ENCODE measurements at places on chromosomes 4 and X. TPM values are rescaled to one million over a fixed set of nuclear protein-coding genes. Genes with fewer than 3 reads are reported as not detected.

The DACH2 gene
- total RNA-seq = 0.19 TPM

The BGN gene
- 244 TPM for total RNA-seq

GRCh38 chrX:54411732-54412131 lies 28.5 kb upstream of the TSR2 start:
- no peak for DNase-seq

GRCh38 chr4:10877076-10877475 lies 192.5 kb upstream of the CLNK start:
- no peak for DNase-seq

DNA sequence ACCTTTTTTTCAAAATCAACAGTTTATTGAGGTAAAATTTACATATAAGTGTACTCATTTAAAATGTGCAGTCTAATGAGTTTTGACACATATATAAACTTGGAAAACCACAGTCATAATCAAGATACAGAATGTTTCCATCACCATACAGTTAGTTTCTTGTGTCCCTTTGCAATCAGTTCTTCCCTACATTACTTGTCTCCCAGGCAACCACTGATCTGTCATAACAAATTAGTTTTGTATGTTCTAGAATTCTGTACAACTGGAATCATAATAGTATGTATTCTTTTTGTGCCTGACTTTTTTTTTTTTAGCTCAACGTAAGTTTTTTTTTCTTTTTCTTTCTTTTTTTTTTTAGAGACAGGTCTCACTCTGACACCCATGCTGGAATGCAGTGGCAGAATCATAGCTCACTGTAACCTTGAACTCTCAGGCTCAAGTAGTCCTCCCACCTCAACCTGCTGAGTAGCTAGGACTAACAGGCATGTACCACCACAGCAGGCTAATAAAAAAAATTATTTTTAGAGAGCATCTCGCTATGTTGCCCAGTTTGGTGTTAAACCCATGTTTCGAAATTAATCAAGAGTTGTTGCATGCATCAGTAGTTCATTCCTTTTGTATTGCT lies 26.9 kb downstream of the ARFIP1 start:
- DNase-seq = no peak

DNA sequence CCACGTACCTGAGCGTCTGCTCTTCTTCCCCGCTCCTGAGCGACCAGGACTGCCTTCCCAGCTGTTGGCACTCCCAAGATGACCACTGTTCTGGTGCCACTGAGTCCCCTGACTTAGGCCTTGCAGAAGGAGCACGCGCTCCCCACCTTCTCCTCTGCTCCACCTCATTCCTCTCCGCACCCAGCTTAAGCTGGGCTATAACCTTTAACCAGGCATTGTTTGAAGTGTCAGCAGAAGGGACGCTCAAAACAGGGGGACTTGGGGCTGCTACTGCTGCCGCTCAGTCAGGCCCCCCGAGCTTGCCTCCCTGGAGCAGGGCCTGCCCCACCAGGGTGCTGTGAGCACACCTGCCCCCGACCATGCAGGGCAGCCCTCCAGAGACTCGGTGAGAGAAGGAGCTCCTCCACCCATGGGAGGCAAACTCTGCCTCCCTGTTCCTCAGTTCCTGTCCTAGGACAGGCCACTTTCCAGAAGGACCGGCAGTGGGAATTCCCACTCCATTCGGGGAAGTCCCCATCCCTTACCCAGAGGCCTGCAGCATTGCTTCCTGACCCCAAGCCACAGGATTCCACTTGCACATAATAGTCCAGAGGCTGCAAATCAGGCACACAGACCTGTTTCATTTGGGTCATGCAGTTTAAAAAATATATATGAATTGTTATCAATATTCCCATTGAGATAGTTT lies 99.7 kb upstream of the ENPP6 start:
- DNase-seq = no peak

GRCh38 chr4:157634057-157634456 lies 413.5 kb downstream of the GRIA2 start:
- DNase-seq = no peak

DNA sequence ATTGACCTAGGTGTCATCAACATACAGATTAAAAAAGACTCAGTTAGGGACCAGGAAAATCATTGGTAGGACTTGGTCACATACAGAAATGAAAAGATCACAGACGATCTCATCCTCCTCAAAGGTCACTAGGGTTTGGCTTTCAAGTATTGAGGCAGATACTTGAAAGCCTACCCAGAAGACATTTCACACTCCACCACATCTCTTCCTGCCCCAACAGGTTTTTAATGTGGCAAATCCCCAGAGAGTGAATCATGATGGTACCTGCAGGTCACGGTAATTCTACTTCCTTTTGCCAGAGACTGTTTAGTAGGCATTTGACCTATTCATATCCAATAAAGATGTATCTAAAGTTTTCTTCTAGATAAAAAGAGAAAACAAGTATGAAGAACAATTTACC lies 44.1 kb downstream of the INPP4B start:
- DNase-seq = no peak

- DNase-seq = no peak
Measured at GRCh38 chrX:111181951-111182350, 86.0 kb downstream of the PAK3 start.

DNA sequence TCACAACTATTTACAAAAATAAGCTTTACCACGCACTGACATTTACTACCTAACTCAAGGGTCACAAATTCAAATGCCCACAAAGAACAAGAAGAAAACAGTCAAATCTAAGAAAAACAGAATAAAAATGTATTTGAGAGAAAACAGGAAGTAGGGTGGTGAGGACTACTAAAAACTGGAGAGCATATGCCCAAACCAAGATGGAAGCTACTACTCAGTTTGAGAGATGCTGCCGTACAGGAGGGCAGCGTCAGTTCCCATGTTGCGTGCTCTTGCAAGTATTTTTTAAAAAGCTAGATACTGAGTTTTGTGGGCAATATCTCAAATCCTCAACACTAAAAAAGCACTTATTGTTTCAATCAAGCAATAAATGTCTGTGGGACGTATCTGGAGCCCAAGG lies 16.2 kb downstream of the HNRNPD start:
- no peak for DNase-seq

- DNase-seq = peak; percentile 55
Measured at GRCh38 chr4:4990329-4990728, 28.9 kb downstream of the CYTL1 start.
